Stimulated activated CD4-positive, alpha-beta T cell treated with anti-CD3 and anti-CD28 coated beads, Interleukin-15, amount 100 ng/mL, for 1 hour (primary cell): ENCODE measurements at places on chromosomes 13 and 19.

- no peak for DNase-seq
These were observed 20.9 kb downstream of the NOSIP start for GRCh38 chr19:49559443-49559842.

- no peak for DNase-seq
These were observed 5.1 kb upstream of the ARHGEF7 start for GRCh38 chr13:111110054-111110453.

- no peak for DNase-seq
These were observed 113.2 kb upstream of the SOX21 start for GRCh38 chr13:94825507-94825906.

GRCh38 chr13:31764556-31764955, 25.2 kb downstream of the RXFP2 start:
- no peak for DNase-seq
